ENCODE measurements at places on chromosomes 7 and 10.
A peak's percentile ranks its signal among the peaks of the same experiment; 100 is the strongest.

DNA sequence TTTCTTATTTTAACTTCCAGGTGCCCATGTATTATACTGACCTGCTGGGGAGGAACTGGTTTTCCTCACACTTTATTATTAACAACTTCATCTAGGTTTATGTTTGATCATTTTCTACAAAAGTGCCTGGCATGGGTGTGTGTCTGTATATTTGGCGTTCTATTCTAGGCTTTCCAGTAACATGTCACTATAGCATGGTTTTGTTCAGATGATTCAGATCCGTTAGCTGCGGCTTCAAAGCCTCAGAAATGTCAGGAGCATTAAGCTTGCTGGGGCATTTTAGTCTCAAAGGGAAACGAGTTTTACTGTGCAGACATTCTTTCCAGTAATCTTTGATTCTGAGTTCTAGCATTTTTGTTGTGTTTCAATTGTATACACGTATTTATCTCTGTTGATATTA, 2.3 kb downstream of the INPP5A start:
- no peak for ATAC-seq

DNA sequence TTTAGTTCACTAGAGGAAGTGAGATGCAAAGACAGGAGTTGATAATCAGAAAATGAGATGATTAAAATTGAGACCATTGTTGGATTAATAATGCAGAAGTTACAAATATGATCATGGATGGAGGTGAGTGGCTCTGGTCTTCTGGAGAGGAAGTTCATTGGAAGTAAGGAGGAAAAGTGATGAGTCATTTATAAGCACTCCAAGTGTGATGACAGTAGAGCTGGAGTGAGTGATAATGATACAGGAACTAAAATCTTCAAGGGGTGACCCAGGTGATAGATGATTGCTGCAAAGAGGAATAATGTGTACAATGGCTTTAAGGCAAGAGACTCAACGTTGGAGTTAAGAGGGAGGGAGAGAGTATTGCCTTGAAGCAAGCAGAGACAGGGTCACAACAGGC, 20.7 kb downstream of the ZNF32 start:
- ATAC-seq: no peak

GRCh38 chr7:19834566-19834965, 61.1 kb upstream of the TMEM196 start:
- ATAC-seq: no peak

DNA sequence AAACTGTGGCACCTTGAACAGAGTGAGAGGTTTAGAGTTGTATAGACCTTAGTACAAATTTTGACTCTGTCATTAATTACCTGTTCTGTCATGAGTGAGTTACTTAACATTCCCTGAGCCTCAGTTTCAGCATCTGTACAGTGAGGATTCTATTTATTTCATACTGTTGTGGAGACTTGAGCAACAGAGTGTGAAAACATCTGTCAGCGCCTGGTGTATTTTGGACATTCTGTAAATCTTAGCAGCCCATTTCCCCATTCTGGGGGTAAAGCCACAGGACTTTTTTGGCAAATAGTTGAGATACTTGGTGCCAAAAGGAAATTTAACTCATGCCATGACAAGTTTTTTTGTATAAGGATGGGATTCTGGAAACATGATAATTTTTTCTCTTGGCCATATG, 94.8 kb downstream of the AUTS2 start:
- no peak for ATAC-seq

DNA sequence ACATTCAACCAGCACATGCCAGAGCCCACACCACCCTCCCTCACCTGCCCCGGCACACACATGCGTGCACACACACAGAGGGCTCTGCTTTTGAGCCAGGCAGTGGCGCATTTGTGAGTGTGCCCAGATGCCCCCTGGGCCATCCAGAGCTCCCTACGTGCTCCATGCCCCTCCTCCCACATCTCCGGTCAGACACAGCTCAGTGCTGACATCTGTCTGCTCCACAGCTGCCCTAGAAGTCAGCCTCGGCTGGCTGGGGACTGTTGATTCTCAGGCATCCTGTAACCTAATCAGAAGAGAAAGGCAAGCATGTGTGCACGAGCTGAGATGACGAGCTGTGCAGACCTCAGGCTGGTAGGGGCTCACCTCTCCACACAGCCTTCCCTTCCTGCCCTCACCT, 135.1 kb downstream of the ZMIZ1 start:
- no peak for ATAC-seq

DNA sequence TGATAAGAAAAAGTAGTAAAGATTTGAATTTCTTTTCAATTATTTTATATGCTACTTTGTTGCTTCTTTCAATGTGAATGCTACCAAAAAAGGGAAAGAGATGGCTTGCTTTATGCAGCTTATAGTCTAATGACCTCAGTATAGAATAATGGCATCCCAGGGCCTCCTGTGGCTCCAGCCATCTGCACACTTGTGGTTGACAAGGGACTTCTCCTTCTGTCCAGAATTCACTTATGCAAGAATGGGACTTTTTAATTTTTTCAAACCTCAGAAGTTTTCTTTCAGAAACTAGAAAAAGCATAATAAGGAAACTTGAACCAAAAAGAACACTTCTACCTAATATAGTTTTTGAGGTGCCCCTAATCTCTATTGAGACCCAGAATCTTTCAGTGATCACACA, 310.9 kb downstream of the CTNNA3 start:
- ATAC-seq: no peak

GRCh38 chr10:34231441-34232180, 583.5 kb downstream of the PARD3 start:
- no peak for ATAC-seq

GRCh38 chr10:90403211-90404000, 454.4 kb downstream of the HTR7 start:
- ATAC-seq: no peak

GRCh38 chr10:96625173-96625572, 38.4 kb upstream of the TM9SF3 start:
- no peak for ATAC-seq

DNA sequence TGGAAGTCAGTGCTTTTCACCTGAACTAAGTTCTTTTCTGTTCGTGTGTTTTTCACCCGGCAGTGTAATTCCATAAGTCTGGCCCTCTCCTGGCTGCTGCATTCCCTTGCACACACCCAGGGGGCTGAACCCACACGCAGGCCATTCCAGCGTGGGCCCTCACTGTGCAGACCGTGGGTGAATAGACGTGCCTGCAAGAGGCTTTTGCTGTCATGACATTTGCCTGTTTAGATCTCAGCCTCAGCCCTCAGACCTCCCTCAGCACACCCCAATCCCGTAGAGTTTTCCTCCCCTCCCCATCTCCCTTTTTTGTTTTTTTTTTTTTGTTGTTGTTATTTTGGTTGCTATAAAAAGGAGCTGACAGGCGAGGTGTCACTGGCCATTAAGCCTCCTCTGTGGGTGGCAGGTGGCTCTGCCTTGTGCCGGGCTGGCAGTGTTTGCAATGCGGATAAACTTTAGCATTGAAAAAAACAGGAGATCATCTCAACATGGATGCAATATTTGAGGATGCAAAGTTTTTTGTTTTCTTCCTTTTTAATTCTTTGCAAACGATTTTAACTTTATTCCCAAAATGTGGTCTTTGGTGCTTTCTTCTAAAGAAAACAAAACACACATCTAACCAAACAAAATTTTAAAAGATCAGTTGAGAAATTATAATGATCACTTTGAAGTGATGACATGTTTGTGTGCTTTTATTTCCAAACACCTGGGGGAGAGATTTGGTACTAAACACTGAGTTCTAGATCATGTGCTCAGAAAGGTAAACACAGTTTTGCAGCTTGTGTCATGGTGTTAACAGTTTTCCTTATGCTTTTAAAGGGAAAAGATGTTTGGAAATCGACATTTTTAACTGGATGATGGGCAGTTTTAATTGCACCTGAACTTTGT, 58.8 kb downstream of the WDR37 start:
- ATAC-seq: no peak

DNA sequence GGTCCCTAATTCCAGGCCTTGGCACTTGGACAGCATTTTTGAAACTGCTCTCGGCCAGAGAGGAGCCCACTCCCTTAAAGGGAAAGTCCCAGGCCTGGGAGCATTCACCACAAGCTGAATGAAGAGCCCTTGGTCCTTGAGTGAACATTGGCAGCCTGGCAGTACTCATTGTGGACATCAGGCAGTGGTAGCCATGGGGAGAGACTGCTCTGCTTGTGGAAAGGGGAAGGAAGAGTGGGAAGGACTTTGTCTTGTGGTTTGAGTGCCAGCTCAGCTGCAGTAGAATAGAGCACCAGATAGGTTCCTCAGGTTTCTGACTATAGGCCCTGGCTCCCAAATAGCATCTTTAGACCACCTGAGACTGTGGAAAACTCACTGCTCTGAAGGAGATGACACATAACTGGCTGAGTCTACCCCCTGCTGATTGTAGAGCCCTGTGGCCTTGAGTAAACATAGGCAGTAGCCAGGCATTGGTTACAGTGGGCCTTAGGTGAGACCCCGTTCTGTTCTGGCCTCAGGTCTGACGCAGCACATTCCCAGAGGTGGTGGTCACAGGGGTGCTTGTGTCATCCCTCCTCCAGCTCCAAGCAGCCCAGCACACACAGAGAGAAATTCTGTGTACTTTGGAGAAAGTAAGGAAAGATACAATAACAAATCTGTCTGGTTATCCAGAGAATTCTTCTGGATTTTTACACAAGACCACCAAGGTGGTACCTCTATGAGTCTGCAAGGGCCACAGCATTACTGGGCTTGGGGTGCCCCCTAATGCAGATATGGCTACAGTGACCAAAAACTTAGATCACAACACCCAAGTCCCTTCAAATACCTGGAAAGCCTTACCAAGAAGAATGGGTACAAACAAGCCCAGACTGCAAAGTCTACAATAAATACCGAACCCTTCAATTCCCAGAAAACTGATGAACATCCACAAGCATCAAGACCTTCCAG, 153.8 kb downstream of the GNAI1 start:
- no peak for ATAC-seq

GRCh38 chr10:90642136-90642535, 215.7 kb downstream of the HTR7 start:
- no peak for ATAC-seq

GRCh38 chr10:5683065-5683464, 1.6 kb upstream of the TASOR2 start:
- ATAC-seq: peak; percentile 72

DNA sequence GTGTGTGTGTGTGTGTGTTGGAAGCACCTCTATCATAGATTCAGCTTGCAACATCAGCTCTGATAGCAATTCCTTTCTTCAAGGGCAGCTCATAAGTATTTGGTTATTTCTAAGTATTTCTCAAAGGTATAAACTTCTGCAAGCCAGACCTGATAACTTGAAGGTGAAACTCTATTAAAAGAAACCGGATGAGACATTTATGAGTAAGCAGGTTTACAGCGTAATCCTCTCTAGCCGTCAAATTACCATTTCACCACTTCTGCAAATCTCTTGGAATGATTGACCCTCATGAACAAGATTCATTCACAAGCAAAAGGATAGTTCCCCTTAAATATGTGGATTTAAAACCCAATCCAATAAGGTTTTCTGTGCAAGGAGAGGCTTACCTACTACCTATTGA, 23.1 kb downstream of the PDE1C start:
- no peak for ATAC-seq

DNA sequence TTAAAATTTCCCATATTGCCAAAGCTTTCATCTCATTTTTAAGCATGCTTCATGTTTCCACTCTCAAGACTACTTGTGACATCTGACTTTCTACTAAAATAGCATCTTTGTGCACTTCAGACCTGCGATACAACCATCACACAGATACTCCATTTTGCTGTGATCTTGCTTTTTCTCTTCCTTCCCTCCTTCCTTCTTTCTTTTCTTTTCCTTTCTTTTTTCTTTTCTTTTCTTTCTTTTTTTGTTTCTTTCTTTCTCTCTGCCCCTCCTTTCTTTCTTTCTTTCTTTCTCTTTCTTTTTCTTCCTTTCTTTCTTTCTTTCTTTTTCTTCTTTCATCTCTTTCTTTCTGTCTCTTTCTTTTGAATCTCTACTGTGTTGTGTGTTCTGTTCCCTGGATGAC, 194.0 kb upstream of the KCND2 start:
- no peak for ATAC-seq

DNA sequence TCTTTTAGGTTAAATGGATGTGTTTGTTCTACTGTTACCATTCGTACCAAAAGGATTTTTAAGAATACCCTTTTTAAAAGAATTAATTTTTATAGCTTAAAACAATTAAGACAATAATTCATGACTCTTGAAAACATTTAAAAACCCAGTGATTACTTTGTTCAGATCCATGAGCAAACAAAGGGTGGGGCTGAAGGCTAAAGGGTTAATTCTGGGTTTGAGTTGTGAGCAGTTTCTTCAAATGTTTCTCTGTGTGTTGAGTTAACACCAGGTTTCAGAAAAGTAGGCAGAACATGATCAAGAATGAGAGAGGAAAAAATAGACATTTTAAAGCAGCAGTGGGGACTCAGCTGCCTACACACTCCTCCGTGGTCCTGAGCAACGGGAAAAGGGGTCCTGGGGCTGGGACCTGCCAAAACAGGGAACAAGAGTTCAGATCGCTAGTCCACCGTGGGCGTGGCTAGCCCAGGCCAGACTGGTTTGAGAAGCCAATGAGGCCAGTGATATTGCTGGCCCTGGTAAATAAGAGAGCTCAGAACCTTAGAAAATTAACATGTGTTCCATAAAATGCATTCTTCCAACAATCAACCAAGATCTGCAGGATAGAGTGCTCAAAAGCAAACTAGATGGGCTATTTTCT, 14.9 kb upstream of the EZH2 start:
- no peak for ATAC-seq

DNA sequence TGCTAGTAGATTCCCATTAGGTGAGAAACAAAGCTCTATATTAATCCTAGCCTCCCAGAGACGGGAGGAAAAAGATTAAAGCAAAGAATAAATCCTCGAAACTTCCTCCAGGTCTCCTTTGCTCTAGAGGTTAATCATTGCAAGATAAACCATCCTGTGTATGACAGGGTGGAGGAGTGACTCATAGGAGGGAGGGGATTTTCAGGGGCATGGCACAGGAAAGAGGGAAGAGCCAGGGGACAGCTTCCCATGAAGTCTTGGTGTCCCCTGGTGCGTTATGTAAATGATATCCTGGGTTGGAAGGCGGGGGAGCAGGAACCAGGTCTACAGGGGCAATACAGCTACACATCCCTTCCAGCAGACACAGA, 780 bp downstream of the CYP3A5 start:
- ATAC-seq: no peak

DNA sequence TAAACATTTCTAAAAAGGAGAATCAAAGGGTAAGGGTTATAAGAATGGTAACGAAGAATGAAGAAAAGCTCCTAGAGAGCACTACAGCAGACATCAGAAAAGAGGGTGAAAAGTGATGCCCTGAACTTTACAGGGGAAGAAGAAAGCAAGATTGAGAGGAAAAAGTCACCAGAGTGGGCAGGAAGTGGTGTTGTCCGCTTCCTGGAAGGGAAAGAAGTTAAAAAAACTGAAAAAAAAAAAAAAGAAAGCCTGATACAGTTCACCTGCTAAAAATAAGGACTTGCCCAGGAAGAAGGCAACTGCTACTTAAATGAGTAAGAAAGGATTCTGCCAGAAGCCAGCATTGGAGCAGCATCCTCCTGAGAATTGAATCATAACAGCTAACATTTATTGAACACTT, 330.1 kb upstream of the PHF14 start:
- no peak for ATAC-seq

Data from activated CD4-positive, CD25-positive, alpha-beta regulatory T cell treated with anti-CD3 and anti-CD28 coated beads, Interleukin-2, amount 50 U/mL, for 24 hours (primary cell).